ENCODE measurements at places on chromosomes 2 and 18.
A peak's percentile ranks its signal among the peaks of the same experiment; 100 is the strongest.

DNA sequence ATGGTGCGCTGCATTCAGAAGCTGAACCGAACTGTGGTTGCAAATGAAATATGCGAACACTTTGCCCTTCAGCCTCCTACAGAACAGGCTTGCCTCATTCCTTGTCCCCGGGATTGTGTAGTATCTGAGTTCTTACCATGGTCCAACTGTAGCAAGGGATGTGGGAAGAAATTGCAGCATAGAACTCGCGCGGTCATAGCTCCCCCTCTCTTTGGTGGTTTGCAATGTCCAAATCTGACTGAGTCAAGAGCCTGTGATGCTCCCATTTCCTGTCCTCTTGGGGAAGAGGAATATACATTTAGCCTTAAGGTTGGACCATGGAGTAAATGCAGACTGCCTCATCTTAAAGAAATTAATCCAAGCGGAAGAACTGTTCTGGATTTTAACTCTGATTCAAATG, 291.4 kb downstream of the THSD7B start:
- no peak overlapping the region for H3K4me3 ChIP-seq
- no peaks in the 10 kb centered on the region for H3K36me3 ChIP-seq
- DNase-seq: no peak
- no peak overlapping the region for H3K27ac ChIP-seq

DNA sequence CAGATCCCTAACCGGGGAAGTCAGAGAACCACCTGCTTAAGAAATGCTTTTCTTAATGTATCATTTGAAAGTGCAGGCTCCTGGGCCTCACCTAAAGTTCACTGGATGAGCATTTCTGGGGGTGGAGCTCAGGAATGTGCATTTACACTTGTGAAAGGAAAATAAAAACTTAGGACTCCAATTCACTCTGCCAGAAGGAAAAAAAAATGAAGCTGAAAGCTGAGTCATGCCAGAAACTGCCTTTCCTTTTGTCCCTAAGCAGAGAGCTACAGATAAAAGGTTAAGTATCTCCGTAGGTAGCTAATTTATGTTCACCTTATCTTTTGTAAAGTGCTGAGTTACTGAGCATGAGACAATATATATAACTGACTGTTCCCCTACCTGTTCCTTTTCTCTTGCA, 229.5 kb upstream of the MEX3C start:
- no peaks in the 10 kb centered on the region for H3K27me3 ChIP-seq
- peaks cover 3% of the 10 kb centered on the region for H3K4me1 ChIP-seq
- DNase-seq: no peak
- no peak overlapping the region for H3K27ac ChIP-seq

- H3K27ac ChIP-seq: no peak overlapping the region
- H3K36me3 ChIP-seq: no peaks in the 10 kb centered on the region
- H3K4me1 ChIP-seq: no peaks in the 10 kb centered on the region
- DNase-seq: no peak
- H3K4me3 ChIP-seq: no peak overlapping the region
Measured at GRCh38 chr18:26471826-26472225, 76.5 kb downstream of the KCTD1 start.

DNA sequence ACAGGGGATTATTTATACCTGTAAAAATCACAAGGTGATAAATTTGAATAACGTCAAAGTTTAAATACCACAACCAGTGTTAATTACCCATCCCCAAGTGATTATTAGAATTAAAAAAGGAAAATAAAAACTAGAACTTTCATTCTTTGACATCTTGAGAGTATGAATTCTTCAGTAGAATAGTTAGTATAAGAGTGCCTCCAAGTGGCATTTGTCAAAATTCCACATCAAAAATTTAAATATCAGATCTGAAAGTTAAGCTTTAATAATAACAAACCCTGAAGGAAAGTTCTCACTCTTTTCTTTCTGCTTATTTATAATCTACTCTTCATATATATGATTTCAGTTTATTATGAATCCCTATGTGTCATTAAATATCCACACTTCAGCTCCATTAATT, 273.7 kb upstream of the KYNU start:
- H3K27ac ChIP-seq: no peak overlapping the region
- no peak for DNase-seq
- H3K36me3 ChIP-seq: no peaks in the 10 kb centered on the region
- no peak overlapping the region for H3K4me3 ChIP-seq

DNA sequence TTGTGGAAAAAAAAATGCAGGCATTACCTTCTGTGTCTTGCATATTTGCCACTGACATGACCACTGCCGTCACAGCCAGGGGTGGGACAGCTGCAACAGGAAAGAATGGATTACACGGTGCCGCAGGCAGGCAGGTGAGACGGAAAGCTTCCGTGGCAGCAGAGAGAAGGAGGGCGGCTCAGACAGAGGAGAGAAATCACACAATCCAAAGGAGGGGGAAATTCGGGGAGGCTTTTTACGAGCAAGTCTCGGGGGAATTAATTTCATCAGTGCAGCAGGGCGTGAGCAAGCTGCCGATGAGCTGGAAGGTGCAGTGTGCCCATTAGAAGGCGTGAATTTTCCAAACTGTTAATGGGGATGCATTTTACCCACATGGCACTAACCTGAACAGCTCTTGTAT, 234.8 kb upstream of the PXDN start:
- DNase-seq: no peak
- H3K4me3 ChIP-seq: no peak overlapping the region
- peaks cover 8% of the 10 kb centered on the region for H3K27me3 ChIP-seq
- H3K4me1 ChIP-seq: no peaks in the 10 kb centered on the region
- H3K36me3 ChIP-seq: no peaks in the 10 kb centered on the region

GRCh38 chr2:177242121-177242987, 22.2 kb downstream of the NFE2L2 start:
- H3K27ac ChIP-seq: peak overlapping the region; percentile 24
- no peaks in the 10 kb centered on the region for H3K27me3 ChIP-seq
- no peak overlapping the region for H3K4me3 ChIP-seq
- H3K36me3 ChIP-seq: peaks cover 42% of the 10 kb centered on the region

DNA sequence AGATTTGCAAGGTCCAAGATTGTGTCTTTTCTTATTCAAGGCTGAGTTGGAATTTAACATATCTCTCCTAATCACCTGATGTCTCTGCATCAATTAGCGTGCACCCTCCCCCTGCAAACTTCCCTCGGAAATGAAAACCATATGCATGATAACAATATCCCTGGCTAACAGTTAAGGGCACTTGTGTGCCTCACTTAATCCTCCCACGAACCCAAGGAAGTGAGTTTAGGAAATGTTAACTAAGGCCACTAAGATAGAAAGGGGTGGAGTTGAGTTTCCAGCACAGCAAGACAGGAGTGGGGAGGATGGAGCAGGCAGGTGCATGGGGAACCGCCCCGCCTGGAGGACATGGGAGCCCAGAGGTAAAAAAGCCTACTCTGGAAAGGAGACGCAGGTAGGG, 52.4 kb upstream of the PTMA start:
- H3K27ac ChIP-seq: no peak overlapping the region
- DNase-seq: no peak
- no peaks in the 10 kb centered on the region for H3K36me3 ChIP-seq

GRCh38 chr2:149058936-149059335, 20.4 kb downstream of the LYPD6B start:
- H3K27me3 ChIP-seq: peaks cover 27% of the 10 kb centered on the region
- no peak overlapping the region for H3K4me3 ChIP-seq
- H3K4me1 ChIP-seq: no peaks in the 10 kb centered on the region
- no peak for DNase-seq
- no peak overlapping the region for H3K27ac ChIP-seq

- no peak overlapping the region for H3K4me3 ChIP-seq
- H3K27me3 ChIP-seq: peaks cover 8% of the 10 kb centered on the region
Measured at GRCh38 chr18:54766634-54767033, 61.6 kb upstream of the RAB27B start.

- H3K36me3 ChIP-seq: no peaks in the 10 kb centered on the region
- H3K4me1 ChIP-seq: no peaks in the 10 kb centered on the region
- peaks cover 59% of the 10 kb centered on the region for H3K27me3 ChIP-seq
- no peak overlapping the region for H3K4me3 ChIP-seq
- no peak overlapping the region for H3K27ac ChIP-seq
- no peak for DNase-seq
Measured at GRCh38 chr2:26576565-26577441, 64.4 kb downstream of the CIB4 start.

GRCh38 chr2:30984148-30984547, 154.1 kb downstream of the GALNT14 start:
- no peak for DNase-seq
- peaks cover 4% of the 10 kb centered on the region for H3K27me3 ChIP-seq
- no peaks in the 10 kb centered on the region for H3K4me1 ChIP-seq
- H3K27ac ChIP-seq: no peak overlapping the region
- no peak overlapping the region for H3K4me3 ChIP-seq

- DNase-seq: no peak
- no peaks in the 10 kb centered on the region for H3K4me1 ChIP-seq
- peaks cover 7% of the 10 kb centered on the region for H3K36me3 ChIP-seq
- no peak overlapping the region for H3K4me3 ChIP-seq
- H3K27me3 ChIP-seq: no peaks in the 10 kb centered on the region
Measured at GRCh38 chr18:26262156-26262555, 35.9 kb downstream of the TAF4B start.

DNA sequence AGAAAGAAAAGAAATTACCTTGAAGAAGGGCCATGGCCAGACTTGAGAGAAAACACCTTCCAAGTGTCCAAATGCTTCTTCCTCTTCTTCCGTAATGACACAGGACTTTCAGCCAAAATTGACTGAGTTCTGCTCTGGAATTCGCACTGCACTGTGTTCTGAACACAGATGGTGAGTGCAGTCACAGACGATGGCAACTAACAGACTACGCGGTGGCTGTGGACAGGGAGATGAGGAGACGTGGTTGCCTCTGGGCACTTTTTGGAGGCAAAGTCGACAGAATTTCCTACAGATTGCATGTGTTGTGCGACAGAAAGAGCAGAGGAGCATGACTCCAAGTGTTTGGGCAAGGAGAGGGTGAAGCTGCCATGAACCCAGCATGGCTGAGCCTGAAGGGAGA, 4.3 kb upstream of the NAPG start:
- H3K27ac ChIP-seq: no peak overlapping the region
- peaks cover 32% of the 10 kb centered on the region for H3K27me3 ChIP-seq
- H3K4me3 ChIP-seq: no peak overlapping the region
- DNase-seq: no peak
- H3K36me3 ChIP-seq: peaks cover 3% of the 10 kb centered on the region

- H3K27ac ChIP-seq: no peak overlapping the region
- no peak for DNase-seq
- H3K27me3 ChIP-seq: no peaks in the 10 kb centered on the region
- no peak overlapping the region for H3K4me3 ChIP-seq
- H3K4me1 ChIP-seq: no peaks in the 10 kb centered on the region
Measured at GRCh38 chr2:166388481-166389070, 12.8 kb upstream of the SCN9A start.

DNA sequence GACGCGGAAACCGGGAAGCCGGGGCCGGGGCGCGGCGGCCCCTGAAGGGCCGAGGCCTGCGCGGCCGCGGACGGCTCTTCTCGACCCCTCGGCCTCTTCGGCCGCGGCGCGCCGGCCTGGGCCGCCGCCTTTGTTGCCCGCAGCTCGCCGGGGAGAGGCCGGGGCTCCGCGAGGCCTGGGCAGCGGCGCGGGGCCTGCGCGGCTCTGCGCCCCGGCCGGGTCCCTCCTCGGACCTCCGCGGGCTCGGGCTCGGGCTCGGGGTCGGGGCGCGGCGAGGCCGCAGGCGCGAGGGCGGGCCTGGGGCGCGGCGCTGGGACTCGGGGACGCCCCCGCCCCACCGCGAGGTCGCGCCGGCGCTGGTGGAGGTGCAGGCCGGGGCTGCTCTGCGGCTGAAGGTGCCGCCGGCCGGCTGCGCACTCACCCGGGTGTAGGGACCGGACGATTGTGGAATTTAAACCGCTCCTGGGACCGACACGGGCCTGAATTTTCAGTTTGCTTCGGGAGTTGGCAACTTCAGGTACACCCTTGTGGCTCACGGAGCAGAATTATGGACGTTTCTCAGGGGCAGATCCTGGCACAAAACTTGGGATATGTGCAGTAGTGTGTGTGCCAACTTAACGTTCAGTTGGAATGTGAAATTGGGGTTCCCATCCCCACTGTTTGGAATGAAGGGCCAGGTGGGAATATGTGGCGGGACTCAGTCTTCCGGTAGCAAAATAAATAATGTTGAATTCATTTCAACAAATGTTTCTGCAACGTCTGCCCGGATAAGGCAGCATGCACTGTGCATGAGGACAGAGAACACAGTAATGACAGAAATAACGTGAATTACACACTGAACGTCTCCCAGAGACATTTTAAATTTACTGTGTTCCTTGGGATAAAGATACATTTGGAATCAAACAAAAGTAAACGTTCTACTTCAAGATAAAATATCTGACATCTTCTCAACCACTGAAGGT, 787 bp downstream of the SOCS6 start:
- H3K4me1 ChIP-seq: peaks cover 12% of the 10 kb centered on the region
- peak overlapping the region; percentile 87 for H3K4me3 ChIP-seq
- peaks cover 36% of the 10 kb centered on the region for H3K27me3 ChIP-seq
- peak; percentile 32 for DNase-seq

DNA sequence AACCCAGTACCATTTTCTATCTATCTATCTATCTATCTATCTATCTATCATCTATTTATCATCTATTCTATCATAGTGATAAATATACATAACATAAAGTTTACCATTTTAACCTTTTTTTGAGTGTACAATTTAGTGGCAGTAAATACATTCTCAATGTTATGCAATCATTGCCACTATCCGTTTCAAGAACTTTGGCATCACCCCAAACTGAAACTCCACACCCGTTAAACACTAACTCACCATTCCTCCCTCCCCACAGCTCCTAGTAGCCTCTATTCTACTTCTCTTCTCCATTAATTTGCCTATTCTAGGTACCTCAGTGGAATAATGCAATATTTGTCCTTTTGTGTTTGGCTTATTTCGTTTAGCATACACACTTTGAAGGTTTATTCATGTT, 82.5 kb upstream of the KCNE4 start:
- no peak for DNase-seq
- H3K27ac ChIP-seq: no peak overlapping the region
- peaks cover 8% of the 10 kb centered on the region for H3K27me3 ChIP-seq
- H3K4me1 ChIP-seq: no peaks in the 10 kb centered on the region
- no peaks in the 10 kb centered on the region for H3K36me3 ChIP-seq
- no peak overlapping the region for H3K4me3 ChIP-seq

DNA sequence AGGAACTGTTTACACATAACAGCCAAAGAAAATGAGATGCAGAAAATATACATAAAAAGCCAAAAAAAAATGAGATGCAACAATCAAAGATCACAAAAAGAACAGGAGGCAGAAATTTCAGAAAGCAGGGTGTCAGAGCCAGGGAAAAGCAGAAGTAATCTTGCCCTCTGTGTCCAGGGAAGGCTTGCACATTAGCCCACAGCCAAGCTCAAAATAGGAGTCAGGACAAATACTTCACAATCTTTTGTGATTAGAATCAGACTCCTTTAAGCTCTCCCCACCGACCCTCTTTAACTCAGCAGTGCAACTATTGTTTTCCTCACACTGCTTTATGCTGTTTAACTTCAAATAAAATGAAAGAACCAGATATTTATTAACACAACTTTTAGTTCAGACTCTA, 34.6 kb downstream of the IAH1 start:
- no peaks in the 10 kb centered on the region for H3K27me3 ChIP-seq
- H3K27ac ChIP-seq: no peak overlapping the region
- no peak overlapping the region for H3K4me3 ChIP-seq
- no peak for DNase-seq
- H3K36me3 ChIP-seq: peaks cover 48% of the 10 kb centered on the region
- H3K4me1 ChIP-seq: no peaks in the 10 kb centered on the region

Measured in activated naive CD4-positive, alpha-beta T cell treated with anti-CD3 and anti-CD28 coated beads, Interleukin-2, amount 10 ng/mL, durations not matched to agents 7 days and 5 days (primary cell).